Renal cortical epithelial cell (primary cell): ENCODE measurements at places on chromosomes 5 and 9.

DNA sequence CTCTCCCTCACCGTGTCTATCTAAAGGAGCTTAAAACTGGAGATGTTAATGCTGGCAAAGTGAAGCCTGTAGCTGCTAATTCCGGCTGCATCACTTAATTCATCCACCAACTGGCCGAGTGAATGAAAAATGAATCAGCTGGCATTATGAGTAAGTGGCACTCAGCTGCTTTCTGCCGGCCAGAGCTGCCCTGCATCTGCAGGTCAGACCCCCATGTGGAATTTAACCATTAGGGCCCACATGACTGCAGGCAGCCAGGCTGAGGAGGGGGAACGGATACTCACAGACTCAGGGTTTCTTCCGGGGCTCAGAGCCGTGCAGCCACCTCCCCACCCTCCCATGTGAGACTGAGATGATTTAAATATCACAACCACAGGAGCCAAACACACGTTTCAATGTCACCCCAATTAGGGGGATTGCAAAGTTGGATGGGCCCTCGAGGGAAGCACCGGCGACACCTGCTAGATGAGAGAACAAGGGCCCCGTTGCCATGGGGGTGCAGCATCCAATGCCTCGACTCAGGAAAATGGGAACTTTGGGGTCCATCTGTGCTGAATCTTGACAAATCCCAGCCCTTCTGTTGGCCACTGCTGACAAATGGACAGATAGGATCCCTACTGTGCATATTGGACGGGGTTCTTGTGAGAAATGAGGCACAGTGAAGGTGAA lies 115.6 kb upstream of the ALDH1B1 start:
- DNase-seq: no peak

DNA sequence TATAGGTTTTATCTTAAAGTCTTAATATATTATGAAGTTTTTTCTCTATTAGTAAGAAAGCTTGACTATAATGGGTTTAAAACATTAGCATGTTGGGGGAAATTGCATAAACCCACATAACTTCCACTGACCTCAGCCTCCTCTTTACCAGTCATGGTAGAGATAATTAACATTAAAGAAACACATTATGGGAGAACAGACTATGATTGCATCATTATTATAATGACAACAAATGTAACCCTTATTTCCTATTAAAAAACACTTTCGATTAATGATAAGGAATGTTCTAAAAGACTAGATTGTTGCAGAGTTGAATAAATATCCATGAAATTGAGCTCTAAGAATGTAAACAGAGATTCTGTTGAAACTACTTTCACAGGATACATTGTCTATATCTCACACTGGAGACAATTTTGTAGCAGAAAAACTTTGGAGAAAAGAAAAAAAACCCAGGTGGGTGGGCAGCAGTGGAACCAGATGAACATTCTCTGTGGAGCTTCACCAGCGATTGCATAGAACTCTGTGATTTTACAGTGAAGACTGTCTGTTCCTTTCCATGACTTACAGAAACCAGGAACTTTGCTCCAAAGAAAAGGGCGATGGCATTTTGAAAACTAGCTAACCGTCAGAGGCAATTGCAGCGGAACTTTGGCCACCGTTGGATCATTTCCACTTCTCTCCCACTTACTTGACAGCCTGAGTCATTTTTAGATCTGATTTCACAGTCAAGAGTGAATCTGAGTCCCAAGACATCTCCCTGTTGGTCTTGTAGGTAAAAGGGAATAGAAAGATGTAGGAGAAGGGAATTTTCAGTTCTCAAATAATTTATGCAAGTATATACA lies 21.0 kb upstream of the ERAP2 start:
- DNase-seq: peak; percentile 79

DNA sequence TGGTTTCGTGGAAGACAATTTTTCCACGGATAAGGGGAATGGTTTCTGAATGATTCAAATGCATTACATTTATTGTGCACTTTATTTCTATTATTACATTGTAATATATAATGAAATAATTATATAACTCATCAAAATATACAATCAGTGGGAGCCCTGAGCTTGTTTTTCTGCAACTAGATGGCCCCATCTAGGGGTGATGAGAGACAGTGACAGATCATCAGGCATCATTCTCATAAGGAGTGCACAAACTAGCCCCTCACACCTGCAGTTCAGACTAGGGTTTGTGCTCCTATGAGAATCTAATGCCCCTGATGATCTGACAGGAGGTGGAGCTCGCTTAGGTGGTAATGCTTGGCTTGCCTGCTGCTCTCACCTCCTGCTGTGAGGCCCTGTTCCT lies 6.4 kb downstream of the ISCA1 start:
- DNase-seq: no peak

DNA sequence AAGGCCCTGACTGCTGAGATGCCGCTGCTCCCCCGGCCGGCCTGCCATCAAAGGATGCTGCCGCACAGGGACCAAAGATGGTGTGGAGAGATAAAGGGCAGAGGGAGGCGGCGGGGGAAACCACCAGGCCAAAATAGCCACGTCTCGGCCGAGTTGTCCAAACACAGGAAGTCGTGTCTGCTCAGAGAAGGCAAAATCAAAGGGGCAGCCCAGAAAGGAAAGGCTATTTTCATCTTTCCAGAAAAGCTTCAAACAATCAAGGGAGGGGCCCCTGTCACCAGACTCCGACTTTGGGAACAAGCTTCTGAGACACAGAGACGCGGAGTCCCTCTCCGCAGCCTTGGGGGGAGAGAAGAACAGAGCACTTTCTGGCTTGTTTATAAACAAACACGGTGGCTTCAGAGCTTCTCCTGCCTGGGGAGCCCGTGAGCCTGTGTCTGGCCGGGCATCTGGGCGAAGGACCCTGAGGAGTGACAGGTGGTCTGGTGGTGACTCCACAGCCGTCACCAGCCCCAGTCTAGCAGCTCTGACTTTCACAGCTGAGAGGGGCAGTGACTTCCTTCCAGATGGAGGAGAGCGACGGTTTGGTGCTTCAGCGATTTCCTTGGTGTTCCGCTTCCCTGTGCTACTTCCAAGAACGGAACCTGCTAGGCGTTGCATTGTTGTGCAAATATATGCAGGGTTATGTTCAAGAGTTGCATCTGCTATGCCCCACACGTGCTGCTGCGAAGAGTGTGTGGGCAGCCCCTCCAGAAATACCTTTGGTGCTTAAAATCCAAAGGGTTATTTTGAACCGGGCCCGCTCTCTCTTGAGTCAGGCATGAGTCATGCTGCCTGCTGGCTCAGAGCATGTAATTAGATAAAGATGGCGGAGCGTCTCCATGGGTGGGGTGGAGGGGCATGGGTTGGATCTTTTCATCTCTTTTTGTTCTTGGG lies 24.0 kb downstream of the ADAMTSL2 start:
- DNase-seq: peak; percentile 1

GRCh38 chr5:608429-609370 lies 3.4 kb upstream of the CEP72 start:
- no peak for DNase-seq

GRCh38 chr5:119019501-119019900 lies 31.2 kb upstream of the DTWD2 start:
- no peak for DNase-seq
